NCI-H1092 treated with DMSO at 0.1 percent for 48 hours (cell line): ENCODE measurements at places on chromosomes 2 and 18.
A peak's percentile ranks its signal among the peaks of the same experiment; 100 is the strongest.

DNA sequence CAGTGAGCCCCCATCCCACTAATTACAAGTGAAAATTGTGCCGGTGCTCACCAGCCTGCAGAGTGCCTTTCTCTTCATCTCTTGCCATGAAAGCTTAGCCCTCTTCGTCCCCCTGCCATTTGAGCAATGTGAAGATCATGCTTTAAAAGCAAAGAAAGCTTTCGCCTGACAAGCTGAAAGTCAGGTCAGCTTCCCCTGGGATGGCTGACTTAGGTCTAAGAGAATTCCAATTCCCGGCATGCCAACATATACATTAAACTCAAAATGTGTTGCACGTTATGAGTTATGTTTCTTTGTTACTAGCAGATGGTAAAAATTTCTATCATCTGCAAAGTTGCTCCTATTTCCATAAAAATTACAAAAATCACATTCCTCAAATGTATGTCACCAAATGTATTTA is 129.8 kb downstream of the AFF3 start:
- DNase-seq = no peak

- DNase-seq = no peak
Observed at GRCh38 chr2:116859708-116860107, 954.8 kb upstream of the DDX18 start.

DNA sequence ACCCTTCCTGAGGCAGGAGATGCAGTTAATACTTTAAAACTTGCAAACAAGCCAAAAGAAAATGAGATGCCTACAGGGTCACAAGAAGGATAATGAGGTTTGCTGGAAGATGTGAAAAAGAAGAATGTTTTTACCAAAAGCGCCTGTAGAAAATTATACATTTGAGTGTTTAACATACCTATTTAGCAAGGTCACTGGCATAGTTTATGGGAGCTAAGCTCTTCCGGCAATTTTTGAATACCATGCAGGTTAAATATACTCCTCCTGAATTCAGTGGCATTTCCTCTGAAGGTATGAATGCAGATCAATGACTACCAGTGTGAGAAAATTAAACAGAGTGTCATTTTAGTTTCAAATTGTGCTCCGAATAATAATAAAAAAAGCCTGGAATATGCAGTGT is 21.2 kb upstream of the MAP3K20 start:
- no peak for DNase-seq

GRCh38 chr18:58866773-58867150 is 2.1 kb downstream of the ZNF532 start:
- no peak for DNase-seq

DNA sequence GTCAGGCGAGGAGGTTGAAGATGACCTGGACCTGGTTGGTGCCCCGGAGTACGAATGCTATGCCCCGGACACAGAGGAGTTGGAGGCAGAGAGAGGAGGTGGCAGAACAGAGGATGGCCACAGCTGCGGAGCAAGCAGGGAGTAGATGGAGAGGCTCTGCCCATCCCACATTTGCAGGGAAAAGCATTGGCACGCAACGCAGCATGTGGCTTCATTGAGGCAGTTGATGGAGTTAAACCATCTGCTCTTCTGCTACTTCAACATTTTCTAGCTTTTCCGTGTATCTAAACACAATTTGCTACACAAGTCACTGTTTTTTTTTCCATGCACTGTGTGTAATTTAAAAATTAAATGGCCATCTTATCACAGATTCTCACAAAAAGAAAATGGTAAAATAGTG is 11.8 kb downstream of the RBFA start:
- DNase-seq = no peak

DNA sequence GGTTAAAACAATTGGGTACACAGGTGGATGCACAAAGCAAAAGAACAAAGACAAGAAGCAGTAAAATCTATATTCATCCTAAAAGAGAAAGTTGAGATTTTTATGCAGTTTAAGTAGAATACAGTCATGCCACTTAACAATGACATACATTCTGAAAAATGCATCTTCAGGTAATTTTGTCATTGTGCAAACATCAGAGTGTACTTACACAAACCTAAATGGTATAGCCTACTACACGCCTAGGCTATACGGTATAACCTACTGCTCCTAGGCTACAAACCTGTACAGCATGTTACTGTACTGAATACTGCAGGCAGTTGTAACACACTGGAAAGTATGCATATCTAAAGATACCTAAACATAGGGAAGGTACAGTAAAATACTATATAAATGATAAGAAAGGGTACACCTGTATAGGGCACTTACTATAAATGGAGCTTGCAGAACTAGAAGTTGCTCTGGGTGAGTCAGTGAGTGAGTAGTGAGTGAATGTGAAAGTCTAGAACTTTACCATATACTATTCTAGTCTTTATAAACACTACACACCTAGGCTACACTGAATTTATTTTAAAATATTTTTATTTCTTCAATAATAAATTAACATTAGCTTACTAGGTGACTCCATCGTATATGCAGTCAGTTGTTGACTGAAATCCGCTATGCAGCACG is 132.9 kb downstream of the BARD1 start:
- no peak for DNase-seq

DNA sequence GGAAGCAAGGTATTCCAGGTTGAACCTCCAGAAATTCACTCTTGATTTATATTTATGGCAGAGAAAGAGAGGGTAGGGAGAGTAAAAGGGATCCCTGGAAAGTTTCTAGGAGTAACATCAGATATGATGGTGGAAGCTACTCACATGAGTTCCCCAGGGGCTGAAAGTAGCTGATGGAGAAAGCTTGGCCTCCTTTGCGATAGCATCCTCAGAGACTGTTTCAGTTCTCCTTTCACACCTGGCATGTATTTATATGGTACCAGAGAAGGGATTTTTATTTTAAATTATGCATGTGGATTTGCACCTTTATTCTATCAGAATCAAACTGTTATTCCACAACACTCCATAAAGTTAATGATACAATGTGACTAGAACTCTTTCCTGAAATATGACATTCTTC is 126.3 kb upstream of the OSR1 start:
- DNase-seq = no peak

GRCh38 chr2:71711133-71711855 is 257.9 kb downstream of the DYSF start:
- no peak for DNase-seq

DNA sequence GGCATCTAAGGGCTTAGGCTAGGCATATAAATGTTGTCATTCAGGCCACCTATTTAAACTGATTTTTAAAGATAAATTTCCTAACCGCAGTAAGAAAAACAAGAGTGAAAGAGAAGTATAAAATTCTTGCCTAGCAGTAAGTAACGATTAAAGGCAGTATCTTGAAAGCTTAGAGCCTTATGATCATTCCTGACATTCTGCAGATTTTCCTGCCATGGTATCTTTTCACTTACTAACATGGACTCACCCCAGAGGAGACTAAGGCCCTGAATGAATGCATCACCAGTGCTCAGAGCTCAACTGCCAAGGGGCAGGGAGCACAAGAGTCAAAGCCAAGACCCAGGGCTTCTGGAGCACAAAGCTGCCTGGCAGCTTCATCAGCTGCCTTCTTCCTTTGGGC is 133.1 kb downstream of the GCA start:
- no peak for DNase-seq

GRCh38 chr2:165833156-165833555 is 39.1 kb upstream of the GALNT3 start:
- no peak for DNase-seq

- no peak for DNase-seq
Observed at GRCh38 chr2:51028829-51029228, 3.1 kb downstream of the NRXN1 start.

DNA sequence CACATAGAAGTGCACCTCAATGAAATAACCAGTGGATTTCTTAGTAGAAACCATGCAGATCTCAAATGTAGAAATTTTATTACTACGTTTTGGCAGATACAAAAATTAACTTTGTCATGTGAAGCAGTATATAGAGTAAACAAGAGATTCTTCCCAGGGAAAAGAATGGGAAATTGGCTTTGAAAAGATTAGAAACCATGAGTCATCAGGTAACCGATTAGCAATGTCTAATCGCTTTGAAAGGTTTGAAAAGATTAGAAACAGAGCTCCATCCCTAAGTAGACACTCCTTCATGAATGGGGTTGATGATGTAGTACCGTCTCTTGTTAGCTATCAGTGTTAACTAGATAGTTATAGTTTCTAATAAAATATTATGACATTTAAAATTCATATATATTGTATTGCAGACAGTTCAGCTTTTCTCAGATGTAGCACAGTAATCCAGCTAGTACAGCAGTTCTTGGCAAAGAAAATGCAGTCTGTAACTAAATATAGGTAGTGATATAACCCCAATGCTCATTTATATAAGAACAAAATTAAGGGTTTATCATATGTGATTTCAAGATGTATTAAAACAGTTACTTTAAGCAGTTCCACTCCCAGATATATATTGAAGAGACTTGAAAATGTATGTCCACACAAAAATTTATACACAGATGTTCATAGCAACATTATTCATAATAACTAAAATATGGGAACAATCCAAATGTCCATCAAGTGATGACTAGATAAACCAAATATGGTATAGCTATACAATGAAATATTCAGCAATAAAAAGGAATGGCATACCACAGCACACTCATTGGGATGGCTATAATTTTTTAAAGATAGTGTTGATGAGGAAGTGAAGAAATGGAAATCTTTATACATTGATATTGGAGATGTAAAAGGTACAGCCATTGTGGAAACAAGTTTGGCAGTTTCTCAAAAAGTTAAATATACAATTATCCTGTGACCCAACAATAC is 113.9 kb downstream of the PTPN4 start:
- DNase-seq = no peak

GRCh38 chr2:27428978-27429541 is 629 bp downstream of the NRBP1 start:
- DNase-seq = peak; percentile 46

DNA sequence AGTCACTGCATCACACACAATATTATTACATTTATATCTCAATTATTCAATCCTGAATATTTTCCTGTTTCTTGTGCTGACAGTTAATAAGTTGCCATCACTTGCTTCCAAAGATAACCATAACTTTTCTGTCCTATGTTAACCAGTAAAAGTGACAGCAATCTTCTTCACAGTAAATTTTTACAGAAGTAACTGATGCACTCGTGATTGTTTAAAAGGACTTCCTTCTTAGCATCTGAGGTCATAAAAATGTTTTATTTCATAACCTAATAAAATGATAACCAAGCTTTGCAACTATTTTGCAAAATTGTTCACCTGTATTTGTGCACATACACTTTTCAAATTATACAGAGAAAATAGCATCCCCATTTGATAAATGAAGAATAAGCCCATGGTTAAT is 20.6 kb upstream of the ANKRD62 start:
- DNase-seq = no peak

GRCh38 chr2:218893349-218894150 is 12.9 kb downstream of the WNT10A start:
- DNase-seq = no peak

- DNase-seq = no peak
Observed at GRCh38 chr2:242065426-242065825, 195.9 kb downstream of the RTP5 start.

DNA sequence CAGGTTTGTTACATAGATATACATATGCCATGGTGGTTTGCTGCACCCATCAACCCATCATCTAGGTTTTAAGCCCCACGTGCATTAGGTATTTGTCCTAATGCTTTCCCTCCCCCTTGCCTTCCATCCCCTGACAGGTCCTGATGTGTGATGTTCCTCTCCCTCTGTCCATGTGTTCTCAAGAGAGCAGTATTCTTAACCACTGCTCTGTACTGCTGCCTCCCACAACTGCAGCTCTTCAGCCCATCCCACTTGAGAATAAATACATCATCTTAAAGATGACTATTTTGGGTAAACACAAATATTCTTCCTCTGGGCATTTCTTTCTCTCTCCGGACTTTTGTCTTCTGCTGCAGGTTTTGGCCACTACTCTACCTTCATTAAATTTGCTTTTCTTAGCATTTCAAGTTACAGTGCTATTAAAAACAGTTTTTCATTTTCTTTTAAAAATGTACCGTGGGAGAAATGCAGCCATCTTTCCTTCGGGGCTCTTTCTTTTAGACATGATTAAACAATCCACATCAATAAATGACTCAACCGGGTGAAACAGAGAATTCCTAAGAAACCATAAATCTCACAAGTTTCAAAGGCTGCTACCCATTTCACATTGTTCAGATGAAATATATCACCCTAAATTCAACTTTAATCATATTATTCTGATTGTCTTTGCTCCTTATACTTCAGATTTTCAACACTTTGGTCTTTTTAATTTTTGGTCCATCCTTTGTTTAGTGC is 323.4 kb downstream of the GALNT13 start:
- no peak for DNase-seq

GRCh38 chr18:75052475-75052874 is 156.5 kb downstream of the PTGR3 start:
- peak; percentile 53 for DNase-seq

- peak; percentile 10 for DNase-seq
Observed at GRCh38 chr2:65129286-65129825, 550 bp downstream of the RAB1A start.

DNA sequence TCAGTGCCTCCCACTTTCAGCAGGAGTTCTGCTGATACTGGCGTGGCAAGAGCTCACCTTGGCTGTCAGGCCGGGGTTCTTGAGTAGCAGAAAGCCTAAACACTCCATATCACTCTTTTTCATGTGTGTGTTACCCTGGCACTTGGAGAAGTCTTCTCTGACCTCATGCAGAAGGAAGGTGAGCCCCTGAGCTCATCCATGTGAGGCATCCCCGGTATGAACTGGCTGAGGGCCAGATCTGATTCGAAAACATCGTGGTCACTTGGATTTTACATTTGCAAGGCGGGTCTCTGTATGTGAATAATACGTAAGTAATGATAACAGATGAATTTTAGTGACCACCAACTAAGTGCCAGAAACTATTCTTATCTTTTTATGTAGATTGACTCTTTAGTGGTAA is 93.6 kb downstream of the RAPGEF4 start:
- DNase-seq = no peak

DNA sequence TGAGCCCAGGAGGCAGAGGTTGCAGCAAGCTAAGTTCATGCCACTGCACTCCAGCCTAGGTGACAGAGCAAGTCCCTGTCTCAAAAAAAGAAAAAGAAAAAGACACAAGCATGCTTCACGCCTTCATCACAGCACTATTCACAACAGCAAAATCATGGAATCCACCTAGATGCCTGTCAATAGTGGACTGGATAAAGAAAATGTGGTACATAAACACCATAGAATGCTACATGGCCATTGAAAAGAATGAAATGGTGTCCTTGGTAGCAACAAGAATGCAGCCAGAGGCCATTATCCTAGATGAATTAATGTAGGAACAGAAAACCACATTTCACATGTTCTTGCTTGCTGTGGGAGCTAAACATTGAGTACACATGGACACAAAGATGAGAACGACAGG is 392.6 kb downstream of the EIPR1 start:
- no peak for DNase-seq
